Smooth muscle cell of the brain vasculature (primary cell): ENCODE measurements at places on chromosomes 5 and 9.
A peak's percentile ranks its signal among the peaks of the same experiment; 100 is the strongest.

DNA sequence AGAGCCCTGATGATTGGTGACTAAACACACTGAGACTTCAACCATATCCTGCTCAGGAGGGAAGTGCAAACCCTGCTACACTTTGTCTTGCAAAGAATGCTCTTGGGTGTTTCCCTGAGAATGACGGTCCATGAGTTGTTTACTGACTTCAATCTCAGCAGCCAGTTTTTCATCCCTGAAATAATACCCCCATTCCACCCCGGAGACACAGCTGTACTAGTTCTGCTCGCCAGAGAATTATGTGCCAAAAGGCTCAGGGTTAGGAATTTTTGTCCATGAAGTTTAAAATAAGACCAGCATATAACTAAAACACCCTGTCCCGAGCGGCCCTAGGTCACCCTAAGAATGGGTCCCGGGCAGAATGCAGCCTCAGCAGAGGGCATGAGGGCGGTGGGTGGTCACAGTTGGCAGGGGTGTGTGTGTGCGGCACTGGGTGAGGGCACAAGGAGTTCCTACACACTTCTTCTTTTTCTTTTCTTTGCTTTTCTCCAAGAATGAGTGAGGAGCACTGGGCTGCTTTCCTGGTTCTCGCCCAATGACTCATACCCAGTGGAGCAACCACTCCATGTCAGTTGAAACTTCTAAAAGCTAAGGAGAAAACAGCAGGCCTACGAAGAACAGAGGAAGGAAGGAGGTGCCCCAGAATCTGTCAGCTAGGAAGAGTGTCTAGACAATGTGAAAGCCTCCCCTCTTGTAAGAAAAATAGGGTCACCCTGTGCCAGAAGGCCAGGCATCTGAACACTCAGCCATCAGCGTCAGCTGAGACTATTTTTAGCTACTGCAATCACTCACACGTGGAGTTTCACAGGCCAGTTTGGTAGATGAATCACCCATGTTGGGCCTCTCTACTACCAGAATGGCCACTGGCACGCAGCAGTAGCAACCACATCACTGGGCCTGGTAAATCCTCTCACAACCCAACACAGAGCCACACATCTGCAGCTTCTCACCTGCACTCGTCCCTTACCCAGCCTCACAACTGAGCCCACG is 105.9 kb downstream of the DPYSL3 start:
- peak; percentile 45 for DNase-seq

DNA sequence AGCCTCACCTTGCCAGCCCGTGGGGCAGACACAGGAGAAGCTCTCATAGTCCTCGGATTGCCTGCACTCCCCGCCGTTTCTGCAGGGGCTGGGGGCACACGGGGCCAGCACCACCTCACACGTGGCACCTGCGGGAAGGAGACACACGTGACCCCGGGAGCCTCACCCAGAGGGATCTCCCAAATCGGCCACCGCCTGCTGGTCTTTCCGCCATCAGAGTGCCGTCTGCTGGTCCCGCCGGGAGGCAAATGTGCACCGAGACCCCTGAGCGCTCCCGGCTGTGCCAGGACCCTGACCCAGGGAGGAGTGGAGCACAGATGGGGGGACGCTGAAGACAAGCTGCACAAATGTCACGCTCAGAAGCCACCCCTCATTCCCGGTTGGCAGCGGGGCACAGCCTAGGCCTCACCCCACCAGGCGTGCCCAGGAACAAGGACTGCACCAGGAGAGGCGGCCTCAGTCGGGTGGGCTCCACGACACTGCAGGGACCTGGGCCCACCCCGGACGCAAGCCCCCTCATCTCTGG is 28.4 kb upstream of the SEC16A start:
- no peak for DNase-seq

GRCh38 chr9:34526026-34526425 is 3.2 kb upstream of the ENHO start:
- DNase-seq = no peak

- DNase-seq = no peak
Observed at GRCh38 chr5:177468685-177469628, 4.5 kb downstream of the DBN1 start.

GRCh38 chr5:125154301-125155110 is 408.1 kb upstream of the ZNF608 start:
- no peak for DNase-seq

- no peak for DNase-seq
Observed at GRCh38 chr5:172303162-172303561, 19.6 kb upstream of the UBTD2 start.

GRCh38 chr5:33238826-33239695 is 201.7 kb upstream of the TARS1 start:
- no peak for DNase-seq

DNA sequence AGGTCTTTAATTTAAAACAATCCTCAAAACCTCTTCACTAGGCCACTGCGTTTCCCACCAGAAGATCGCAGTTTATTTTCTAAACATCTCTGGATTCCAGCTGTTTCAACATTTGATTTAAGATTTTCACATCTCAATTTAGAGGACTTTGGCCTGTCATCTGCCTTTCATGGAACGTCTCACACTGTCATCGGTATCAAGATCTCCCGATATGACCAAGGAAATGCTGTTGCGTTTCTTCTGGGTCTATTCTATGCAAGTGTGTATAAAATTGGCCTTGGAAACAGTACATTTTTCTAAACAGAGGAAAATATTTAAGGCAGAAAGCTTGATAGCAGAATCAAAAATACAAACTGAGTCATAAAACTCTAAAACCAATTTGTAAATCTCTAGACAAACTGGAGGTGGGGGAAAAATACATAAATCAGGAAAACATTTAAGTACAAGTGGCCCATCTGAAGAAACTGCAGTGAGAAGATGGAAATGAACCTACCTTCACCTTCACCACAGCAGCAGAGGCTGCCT is 53.6 kb upstream of the SIMC1 start:
- no peak for DNase-seq

GRCh38 chr9:110990481-110990880 is 47.8 kb downstream of the LPAR1 start:
- no peak for DNase-seq

DNA sequence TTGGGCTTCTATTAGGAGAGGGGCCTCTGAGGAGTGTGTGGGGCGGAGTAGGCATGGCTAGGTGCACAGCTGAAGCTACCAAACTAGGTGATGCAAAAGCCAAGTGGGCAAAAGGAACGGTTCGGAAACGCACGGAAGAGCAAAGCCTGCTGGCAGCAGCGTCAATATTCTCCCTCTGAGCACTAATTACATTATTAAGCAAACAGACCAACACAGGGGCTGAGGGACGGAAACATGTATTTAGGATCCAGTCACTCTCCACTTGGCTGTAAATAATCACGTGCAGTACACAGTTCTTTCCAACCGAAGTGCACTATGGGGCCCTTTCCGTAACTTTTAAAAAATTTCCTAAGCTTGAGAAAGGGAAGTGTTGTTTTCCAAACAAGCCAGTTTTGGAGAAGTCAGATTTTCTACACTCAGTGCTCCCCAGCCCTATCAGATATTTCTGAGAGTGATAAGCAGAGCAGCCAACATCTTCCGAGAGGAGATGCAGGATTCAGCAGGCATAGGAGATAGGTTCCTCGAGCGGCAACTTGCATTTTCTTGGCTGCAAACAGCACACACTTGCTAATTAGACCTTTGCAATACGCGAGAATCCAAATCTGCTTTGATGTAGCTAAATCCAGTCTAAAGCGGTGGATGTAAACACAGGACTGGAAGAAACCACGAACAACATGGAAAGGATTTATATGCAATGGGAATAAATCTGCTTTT is 217.2 kb upstream of the TBCA start:
- DNase-seq = no peak

- no peak for DNase-seq
Observed at GRCh38 chr9:3968891-3969290, 331.0 kb downstream of the GLIS3 start.

DNA sequence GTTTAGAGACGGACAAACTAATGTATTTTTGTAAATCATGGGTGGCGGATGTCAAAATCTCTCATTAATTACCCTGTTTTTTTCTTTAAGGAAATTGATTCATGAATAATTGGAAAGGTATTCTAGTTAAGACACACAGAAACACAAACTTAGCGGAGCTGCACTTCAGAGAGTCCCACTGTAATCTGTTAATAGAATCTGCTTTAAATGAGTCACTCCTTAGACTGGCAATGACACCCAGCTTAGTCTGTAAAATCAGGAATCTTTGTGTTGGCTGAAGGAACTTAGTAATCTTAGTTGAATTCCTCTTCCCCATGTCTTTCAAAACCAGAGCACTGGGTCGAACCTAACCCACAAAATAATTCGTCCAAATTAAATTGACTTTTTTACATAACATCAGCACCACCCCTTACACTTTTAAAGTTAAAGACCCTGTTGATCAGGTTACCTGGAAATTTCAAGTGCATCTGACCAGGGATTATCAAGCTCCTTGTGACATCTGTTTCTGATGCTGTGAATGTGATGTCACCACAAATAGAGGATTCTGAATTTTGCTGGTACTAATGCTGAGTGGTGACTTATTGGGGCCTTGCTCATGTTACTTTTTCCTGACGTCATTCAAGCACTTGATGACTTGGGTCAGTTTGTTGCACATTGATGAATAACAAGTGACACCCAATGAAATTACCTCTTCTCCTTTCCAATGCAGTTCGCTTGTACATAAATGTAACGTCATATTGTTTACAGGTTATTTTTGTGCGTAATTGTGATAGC is 313.6 kb downstream of the KCTD16 start:
- DNase-seq = no peak

GRCh38 chr5:77744116-77744515 is 32.0 kb downstream of the TBCA start:
- no peak for DNase-seq

DNA sequence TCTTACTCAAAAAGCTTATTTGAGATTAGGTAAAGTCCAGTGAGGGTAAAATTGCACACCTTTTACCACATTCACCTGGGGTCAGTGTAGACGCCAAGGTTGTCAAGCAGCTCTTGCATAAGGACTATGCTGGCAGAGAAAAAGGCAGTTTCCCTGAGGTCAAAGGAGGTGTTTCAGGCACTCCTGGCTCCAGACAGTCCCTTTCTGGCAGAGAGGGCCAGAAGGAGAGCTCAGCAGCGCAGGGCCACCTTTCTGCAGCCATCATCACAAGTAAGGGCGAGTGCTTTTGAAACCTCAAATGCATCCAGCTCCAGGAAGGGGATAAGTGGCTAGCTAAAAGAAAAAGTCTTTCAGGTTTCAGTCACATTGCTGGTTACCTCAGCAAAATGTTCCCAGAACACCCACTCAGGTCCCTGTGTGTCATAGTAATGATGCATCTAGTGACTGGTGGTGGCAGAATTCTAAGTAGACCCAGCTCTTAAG is 16.7 kb upstream of the IL13 start:
- DNase-seq = no peak

- no peak for DNase-seq
Observed at GRCh38 chr9:31733166-31733565, 651.3 kb upstream of the ACO1 start.

- DNase-seq = no peak
Observed at GRCh38 chr5:14171621-14172020, 28.5 kb downstream of the TRIO start.

DNA sequence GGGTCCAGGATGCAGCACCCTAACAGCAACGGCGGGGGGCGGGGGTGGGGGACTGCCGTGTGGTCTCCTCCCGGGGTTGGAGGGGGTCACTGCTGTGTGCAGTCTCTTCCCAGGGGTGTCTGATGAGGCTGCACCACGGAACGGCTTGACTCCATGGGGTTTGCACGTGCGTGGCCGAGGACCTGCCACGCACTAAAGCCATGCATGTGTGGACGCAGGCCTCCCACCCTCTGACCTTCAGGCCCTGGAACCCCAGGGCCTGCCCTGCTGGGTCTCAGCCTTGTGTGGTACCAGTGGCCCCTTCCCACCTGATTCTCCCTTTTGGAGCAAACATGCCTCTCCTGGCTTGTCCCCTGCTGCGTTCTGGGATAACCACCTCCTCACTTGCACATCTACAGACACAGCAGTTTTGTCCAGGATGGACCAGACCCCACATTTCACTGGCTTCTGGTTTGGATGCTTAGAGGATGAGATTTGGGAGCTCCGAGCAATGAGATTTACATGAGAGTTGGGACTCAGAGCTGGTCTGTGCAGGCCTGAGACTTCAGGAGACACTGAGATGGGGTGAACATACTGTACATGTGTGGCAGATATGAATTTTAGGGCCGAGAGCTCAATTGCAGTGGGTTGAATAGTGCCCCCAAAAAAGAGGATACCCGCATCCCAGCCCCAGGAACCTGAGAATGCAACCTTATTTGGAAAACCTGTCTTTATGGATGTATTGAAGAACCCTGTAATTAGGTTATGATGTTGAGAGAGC is 45.8 kb downstream of the SLC12A7 start:
- no peak for DNase-seq

DNA sequence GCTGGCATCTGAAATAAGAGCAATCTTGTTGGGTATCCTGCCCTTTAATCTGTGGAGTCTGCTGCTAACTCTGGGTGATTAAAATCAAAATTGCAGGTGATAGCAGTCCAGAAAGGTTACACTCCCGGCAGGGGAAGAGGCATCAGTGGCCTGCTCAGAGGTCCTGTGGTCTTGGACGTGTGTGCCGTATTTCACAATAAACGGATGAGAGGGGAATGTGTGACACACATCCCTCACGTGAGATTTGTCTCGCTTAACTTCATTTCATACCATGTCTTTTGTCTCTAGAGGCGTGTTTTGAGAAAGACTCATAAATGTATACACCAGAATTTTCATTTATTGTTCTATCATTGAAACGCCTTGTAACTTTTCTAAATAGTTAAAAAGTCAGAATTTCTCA is 36.6 kb downstream of the FAM240B start:
- no peak for DNase-seq

DNA sequence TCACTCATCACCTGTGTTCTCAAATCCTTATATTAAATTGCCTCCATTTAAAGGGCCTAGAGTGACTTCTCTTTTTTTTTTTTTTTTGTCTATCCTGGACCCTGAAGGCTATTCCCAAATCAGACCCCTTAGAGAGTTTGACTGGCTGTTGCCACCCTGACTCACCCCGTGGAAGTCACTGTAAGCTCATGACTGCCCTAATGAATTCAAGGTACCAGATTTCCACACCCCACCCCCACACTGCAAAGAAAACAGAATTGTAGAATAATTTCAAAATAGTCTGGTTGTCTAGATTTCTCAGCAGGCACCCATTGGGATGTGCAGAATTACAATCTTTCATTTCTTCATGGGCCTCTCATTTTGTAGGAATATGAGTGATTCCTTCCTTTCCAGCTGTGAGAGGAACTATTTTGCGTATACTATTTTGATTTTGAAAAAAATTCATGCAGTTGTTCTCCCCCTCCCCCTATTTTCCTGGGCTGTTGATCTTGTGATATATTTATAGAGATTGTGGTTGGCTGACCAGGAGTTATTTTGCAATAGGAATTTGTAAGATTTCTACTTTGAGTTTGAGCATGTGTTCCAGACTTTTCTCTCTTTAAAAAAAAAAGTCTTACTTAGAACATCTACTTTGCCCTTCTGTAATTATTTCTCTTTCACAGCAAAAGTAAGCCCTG is 79.1 kb downstream of the ZNF618 start:
- DNase-seq = peak; percentile 70

- no peak for DNase-seq
Observed at GRCh38 chr9:93317495-93318094, 133.7 kb downstream of the WNK2 start.

- DNase-seq = no peak
Observed at GRCh38 chr9:17535176-17535575, 43.7 kb upstream of the SH3GL2 start.
